ENCODE measurements at places on chromosomes 5 and 9.
A peak's percentile ranks its signal among the peaks of the same experiment; 100 is the strongest.

- no peak for DNase-seq
- H3K4me1 ChIP-seq: no peaks in the 10 kb centered on the region
- H3K36me3 ChIP-seq: no peaks in the 10 kb centered on the region
- H3K27me3 ChIP-seq: peaks cover 17% of the 10 kb centered on the region
- no peak overlapping the region for H3K27ac ChIP-seq
Measured at GRCh38 chr5:62132276-62132675, 173.7 kb upstream of the KIF2A start.

DNA sequence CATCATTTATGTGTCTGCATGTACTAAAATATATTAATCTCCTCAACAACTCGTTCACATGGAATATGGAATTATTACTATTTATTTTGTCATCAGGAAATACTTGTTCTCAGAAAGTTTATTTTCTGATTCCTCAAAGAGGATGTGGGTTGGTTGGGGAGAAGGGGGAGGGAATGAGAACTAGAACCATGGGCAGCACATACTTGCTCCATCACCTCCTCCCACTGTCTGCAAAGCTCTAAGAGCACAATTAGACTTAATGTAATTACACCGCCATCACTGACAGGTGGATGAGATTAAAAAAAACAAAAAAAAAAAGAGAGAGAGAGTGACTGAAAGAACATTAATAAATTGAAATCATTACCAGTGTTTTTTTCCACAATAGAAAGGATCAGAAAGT, 98.2 kb downstream of the OXCT1 start:
- no peak for DNase-seq
- H3K36me3 ChIP-seq: no peaks in the 10 kb centered on the region
- no peaks in the 10 kb centered on the region for H3K27me3 ChIP-seq

- H3K4me1 ChIP-seq: peaks cover 3% of the 10 kb centered on the region
- H3K36me3 ChIP-seq: peaks cover 39% of the 10 kb centered on the region
- DNase-seq: peak; percentile 7
- H3K27ac ChIP-seq: peak overlapping the region; percentile 74
Measured at GRCh38 chr5:150358261-150359095, 981 bp downstream of the TCOF1 start.

DNA sequence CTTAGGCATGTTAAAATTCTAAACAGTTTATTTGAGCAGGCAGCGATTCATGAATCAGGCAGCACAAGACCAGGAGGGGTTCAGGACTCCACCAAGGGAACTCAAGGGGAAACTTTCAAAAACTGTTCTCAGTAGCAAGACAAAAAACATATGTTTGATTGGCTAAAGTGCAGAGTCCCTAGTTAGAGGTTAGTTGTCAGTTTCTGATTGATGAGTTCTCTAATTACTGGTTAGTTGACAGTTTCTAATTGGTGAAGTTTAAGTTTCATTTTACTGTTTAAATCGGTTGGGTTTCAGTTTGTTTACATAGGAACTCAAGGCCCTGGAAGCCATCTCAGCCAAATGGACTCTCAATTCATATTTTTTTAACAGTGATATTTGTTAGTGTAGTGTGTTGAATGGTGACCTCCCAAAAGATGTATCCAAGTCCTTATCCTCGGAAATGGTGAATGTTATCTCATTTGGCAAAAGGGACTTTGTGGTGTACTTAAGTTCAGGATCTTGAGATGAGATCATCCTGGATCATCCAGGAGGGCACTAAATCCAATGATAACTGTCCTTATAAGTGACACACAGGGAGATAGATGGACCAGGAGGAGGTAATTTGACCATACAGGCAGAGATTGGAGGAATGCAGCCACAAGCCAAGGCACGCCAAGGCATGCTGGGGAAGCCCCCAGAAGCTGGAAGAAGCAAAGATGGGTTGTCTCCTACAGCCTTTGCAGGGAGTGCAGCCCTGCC, 219.2 kb upstream of the RAI14 start:
- no peak overlapping the region for H3K27ac ChIP-seq
- H3K36me3 ChIP-seq: no peaks in the 10 kb centered on the region
- no peak overlapping the region for H3K4me3 ChIP-seq
- H3K4me1 ChIP-seq: no peaks in the 10 kb centered on the region

GRCh38 chr5:107919969-107920368, 249.2 kb upstream of the EFNA5 start:
- no peaks in the 10 kb centered on the region for H3K36me3 ChIP-seq
- H3K27me3 ChIP-seq: no peaks in the 10 kb centered on the region
- no peak for DNase-seq
- H3K4me3 ChIP-seq: no peak overlapping the region
- H3K4me1 ChIP-seq: no peaks in the 10 kb centered on the region

DNA sequence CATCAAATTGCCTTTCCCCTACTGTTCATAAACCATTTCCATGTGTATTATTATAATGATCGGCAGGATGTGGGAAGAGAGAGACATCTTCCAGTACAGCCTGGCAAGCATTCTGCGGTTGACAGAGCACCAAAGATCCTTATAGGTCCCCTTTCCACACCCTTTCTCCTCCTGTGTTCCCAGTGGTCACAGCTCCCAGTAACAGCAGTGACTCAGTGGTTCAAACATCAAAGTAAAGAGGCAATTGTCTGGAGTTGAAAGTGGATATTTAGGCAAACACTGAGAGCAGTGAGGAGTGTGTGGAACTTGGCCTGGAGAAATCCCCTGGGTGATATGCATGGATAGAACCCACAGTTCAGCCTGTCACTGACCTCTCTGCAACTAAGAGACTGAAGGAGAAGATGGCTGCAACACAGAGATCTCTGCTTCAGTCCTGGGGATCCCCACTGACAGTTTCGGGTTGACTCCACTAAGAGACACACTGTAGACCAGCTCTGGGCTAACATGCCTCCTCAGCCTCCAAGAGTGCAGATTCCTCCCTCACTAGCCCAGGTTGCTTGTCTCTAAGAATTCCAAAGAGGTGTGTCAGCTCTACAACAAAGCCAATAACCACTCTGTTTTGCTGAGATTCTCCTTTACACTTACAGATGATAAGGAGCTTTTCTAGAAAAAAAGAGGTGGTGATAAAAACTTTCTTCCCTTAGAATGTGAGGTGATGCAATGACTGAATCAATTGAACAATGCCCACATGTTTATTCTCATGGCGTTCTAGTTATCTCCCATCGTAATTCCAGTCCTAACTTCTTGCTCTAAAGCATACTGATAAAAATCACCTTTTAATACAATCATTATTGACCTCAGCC, 94.4 kb upstream of the IL6ST start:
- H3K27ac ChIP-seq: no peak overlapping the region
- H3K27me3 ChIP-seq: no peaks in the 10 kb centered on the region
- 0 out of 2 replicates have a peak, but pooled peaks cover 2% of the 10 kb centered on the region for H3K4me1 ChIP-seq
- no peak for DNase-seq
